ENCODE measurements at places on chromosomes 7 and 10. TPM values are rescaled to one million over a fixed set of nuclear protein-coding genes. Genes with fewer than 3 reads are reported as not detected.

DNA sequence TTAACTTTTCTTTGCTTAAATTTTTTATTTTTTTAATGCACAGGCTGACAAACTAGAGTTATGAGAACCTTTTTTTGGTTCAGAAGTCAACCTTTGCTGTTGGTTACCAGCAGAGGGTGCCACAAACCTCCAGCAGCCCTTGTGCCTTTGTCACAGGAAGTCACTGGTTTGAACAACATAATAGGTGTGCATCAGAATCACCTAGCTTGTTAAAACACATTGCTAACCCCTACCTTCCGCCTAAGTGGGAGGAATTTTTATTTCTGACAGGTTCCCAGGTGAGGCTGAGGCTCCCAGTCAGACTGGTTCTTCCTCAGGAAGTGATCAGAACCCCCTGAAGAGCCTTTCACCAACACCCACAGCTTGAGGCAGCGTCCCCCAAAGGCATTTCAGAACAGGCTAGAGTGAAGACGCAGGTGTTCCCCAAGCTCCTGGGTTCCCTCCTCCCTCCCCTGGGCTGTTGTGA is 22.6 kb upstream of the VDAC2 start:
- DNase-seq: no peak

DNA sequence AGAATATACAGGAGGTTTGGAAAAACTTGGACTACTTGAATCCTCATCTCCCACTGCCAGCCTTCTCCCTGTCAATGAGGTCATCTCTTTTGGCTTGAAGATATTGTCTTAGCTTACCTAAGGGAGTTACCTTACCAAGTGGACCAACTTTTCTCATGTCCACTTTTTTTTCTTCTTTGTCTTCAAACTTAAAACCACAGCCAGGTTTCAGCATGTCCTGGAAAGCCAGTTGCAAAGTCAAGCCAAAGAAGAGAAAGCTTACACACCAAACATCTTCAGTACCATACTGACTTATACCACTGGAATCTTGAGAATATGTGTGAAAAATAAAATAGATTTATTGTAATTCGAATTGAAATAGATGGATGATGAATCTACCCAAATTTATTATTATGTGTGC is 520.5 kb downstream of the HTR7 start:
- DNase-seq: no peak

DNA sequence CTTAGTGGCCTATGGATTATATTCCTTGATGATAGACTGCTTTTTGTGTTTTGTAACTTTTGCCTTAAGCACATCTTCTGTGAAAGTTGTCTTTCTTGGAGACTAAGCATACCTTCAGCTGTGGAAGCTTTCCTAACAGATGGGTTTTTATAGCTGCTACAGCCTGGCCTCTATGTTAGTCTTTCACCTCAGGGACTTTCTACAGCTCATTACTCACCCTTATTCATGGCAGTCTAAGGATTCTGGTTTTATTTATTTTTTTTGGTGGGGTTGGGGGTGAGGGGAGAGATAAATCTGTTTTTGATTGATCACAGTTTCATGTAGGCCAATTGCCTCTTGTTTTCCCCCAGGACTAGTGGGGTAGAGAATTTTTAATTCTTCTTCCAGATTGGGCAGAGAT is 219.9 kb downstream of the DKK1 start:
- no peak for DNase-seq

GRCh38 chr10:33773253-33773573 is 438.7 kb upstream of the NRP1 start:
- no peak for DNase-seq

GRCh38 chr10:118246332-118247295 is 95.5 kb downstream of the FAM204A start:
- DNase-seq: peak; percentile 10

PRPF18 gene
- 27.0 TPM for total RNA-seq

GRCh38 chr10:29857843-29858701 is 201.3 kb downstream of the JCAD start:
- DNase-seq: no peak

DNA sequence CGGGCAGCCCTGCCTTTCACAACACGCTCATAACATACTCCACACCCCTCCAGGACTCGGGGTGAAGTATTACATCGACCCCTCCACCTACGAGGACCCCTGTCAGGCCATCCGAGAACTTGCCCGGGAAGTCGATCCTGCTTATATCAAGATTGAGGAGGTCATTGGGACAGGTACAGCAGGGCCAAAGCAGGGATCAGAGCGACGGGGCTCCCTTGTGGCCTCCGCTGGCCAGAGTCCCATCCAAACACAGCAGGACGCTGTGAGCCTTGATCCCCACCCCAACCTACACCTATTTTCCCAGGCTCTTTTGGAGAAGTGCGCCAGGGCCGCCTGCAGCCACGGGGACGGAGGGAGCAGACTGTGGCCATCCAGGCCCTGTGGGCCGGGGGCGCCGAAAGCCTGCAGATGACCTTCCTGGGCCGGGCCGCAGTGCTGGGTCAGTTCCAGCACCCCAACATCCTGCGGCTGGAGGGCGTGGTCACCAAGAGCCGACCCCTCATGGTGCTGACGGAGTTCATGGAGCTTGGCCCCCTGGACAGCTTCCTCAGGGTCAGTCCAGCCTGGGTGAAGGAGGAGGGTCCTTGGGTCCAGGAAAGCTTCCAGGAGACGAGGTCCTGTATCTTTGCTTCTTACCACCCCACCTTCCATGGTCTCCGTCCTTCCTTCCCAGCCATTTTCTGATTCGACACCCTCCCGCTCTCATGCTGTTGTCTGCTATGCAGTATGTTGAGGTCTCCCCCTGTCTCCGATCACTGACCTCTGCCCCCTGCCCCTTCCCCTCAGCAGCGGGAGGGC is 13.5 kb downstream of the EPHB6 start:
- DNase-seq: peak; percentile 85

GRCh38 chr7:129698516-129699418 is 87.2 kb downstream of the NRF1 start:
- no peak for DNase-seq

MALRD1 gene
- total RNA-seq: 7.5 TPM

All from esophagus muscularis mucosa (tissue), 4 donors.